ENCODE measurements at places on chromosomes 1 and 21.

DNA sequence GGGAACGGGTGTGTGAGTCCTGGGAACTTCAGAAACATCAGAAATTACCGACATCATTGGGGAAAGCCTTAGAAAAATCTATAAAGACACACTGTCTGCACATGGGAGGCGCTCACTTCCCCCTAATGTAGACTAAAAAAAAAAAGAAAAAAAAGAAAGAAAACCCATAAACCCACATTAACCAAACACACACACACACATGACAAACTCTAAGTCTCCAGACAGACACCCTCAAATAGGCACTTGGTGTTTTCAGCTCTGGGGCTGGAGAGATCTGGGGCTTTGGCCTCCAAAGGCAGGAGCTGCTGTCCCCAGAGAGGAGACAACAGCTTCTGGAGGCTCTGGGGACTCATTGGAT is 13.2 kb upstream of the SDHB start:
- no peak for DNase-seq

- DNase-seq = no peak
These were observed 2.4 kb upstream of the S100A5 start for GRCh38 chr1:153542956-153543711.

DNA sequence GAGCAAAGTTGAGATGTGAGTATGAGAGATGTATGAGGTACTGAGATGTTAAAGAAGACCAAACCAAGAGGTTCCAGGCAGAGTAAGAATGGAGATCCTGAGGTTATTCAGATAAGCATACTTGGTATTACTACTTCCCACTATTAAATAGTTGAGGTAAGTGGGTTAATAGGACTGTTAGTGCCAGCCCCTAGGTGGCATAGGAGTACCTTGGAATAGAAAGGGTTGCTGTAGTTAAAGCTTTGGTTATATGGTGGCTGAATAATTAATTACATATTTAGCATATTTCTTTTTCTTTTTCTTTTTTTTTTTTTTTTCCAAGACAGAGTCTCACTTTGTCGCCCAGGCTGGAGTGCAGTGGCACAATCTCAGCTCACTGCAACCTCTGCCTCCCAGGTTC is 397.9 kb upstream of the TMPRSS15 start:
- no peak for DNase-seq

DNA sequence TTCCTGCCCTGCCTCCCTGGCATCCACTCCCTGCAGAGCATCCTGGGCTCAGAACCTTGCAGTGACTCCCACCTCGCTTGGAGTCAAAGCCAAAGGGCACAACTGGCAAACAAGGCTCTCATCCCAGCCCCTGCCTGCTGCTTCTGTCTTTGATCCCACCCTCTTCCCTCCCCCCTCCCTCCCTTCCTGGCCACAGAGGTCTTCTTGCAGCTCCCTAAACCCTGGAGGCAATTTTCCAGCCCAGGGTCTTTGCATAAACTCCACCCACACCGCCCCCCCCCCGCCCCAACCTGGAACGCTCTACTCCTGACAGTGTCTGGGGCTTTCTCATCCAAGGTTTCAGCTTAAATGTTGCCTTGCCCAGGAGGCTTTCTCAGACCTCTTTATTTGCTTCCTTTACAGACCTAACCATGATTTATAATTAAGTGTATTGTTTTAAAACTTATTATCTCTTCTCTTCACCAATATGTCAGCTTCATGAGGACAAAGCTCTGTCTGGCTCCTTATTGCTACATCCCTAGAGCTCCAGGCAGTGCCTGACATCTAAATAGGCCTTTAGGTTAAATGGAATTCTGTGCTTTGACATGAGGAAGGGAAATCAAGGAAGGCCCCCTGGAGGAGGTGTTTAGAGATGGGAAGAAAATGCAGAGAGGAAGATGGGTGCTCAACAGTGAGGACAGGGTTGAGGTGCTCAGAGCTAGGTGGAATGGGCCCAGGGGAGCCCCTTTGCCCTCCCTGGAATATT is 37.7 kb upstream of the PADI1 start:
- DNase-seq = no peak

GRCh38 chr1:244192325-244192724 is 141.2 kb downstream of the ZBTB18 start:
- DNase-seq = no peak

GRCh38 chr1:51736702-51737101 is 119.8 kb downstream of the OSBPL9 start:
- no peak for DNase-seq

DNA sequence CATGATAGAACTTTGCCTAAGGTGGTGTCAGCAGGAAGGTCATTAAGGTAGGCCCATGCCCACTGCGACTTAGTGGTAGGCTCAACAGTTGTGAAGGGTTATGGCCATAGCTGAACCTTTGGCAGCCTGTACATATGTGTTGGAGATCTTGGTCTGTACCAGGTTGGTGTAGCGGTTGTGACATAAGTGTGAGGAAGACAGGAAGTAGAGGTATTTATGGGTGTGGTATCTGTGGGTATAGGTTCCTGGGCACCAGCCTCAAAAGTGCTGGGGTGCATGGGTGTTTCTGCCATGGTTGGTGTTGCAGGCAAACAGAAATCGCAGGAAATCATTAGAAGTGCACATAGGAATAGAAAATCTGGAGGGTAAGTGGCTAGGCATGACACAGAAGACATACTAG is 18.6 kb upstream of the LRIF1 start:
- DNase-seq = no peak

DNA sequence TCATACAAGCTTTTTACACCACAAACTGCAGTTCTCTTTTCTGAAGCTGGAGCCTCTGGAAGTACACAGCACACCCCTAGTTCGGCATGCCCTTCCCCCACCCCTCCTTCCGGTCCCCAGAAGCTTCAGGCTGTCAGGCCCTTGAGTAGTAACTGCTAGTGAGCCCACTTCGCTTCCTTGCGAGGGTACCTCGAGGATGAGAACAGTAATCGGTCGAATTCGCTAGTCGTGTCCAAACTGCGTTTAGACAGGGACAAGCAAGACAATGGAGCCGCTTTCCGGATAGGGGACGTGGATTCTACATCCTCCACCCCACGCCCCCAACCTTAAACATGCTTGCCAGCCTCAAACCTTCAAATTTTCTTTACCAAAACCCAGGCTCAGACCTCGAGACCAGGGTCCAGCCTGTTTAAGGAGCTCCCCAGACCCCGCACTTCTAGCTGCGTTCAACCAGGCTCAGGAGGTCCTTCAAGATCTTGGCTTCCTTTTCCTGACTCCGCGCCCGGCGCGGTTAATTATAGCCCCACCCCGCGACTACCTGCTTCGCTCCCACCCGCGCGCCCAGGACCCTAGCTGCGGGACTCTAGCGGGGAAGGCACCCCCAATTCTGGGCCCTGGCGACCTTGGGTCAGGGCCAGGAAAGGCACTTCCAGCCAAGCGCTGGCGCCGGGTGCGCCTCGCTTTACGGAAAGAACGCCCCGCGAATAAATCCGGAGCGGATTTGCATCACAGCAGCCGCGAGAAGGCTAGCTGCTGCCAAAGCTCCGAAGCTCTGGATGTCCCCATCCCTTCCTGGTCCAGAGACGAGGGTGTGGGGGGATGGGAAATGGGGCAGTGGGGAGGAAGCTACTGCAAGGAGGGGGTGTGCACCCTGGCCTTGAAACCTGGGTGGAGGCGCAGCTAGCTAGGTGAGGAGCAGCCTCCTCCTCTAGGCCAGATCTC is 8.1 kb upstream of the TSPAN1 start:
- DNase-seq = no peak

- no peak for DNase-seq
These were observed 135.0 kb upstream of the COL6A1 start for GRCh38 chr21:45846373-45847160.

DNA sequence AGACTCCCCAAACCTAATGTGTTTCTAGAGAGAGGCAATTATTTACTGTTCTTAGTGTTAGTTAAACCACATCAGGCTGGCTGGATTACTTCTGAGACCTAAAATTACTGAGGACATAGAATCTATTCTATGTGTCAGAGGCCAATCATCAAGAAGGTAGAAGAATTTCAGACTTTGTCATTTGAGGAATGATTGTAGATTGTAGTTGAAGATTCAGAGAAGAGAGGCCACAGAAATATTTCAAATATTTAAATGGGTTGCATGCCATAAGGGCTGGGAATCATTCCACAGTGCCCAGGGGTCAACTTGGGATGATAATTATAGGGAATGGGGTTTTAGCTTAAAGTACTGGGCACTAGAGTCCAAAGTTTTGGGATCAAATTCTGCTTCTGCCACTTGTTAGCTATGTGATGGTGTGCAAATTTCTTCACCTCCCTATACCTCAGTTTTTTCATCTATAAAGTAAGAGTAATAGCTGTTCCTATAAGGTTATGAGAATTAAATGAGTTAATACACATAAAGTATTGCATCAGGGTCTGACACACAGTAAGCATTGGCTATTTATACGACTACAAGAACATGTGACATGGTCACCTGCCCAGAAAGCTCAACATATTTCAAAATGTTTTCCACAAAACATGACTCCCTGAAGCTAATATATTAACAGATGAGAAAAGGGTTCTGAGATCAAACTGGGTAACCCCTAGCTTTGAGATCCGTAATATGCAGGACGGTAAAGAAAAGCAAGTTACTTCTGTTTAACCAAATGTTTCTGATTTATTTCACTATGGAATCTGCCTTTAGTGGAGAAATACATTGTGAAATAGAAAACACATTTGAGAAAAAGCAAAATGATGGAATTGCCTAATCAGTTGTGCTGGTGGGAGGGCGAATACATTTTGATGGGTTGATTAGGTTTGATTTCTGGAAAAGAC is 69.7 kb upstream of the SPAG17 start:
- no peak for DNase-seq

DNA sequence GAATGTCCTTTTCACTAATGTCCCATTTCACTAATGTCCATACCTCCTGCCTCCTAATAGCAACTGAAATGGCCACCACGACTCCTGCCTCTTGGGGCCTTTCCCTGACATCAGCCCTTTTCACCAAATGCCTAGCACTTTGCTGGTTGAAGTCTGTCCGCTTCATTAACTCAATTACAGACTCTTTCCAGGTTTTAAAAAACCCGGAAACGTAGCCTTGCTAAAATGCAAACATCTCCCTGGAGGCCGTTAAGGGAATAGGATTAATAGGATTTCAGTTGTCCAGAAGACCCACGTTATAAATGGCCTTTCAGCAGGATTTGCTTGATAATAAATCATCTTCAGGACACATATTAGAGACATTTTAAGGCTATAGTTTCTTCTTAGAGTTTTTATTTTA is 25.7 kb upstream of the ERO1B start:
- DNase-seq = no peak

DNA sequence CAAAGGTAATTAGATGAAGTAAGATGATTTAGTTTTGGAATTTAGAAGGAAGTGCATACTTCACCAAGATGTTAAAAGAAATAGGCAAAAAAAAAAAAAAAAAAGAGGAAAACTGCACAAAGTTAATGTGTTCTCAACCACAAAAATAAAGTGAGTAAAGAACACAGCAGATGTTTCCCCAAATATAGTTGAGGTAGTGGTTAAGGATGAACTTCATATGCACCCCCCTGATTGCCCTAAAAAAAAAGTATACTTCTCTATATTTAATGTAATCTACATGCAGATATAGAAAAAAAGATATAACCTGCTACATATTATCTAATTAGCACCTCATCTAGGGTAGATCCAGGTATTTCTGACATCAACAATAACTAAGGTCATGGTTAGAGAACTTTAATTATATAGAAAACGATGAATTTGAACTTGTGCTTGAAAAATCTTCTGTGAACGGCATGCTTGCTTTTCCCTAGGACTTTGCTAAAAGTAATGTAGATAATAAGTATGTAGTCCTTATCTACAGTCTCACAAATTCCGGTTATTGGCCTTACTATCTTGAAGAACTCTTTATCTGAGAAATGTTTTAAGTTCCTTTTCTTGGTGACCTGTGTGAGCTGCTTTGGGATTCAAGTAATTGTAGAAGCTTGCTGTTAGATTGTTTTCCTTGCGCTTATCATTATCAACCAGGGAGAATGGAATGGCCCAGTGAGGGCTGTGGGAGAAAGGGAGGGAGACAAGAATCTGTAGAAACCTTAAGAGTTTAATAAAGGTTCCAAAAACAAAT is 70.1 kb upstream of the LRRC7 start:
- no peak for DNase-seq

DNA sequence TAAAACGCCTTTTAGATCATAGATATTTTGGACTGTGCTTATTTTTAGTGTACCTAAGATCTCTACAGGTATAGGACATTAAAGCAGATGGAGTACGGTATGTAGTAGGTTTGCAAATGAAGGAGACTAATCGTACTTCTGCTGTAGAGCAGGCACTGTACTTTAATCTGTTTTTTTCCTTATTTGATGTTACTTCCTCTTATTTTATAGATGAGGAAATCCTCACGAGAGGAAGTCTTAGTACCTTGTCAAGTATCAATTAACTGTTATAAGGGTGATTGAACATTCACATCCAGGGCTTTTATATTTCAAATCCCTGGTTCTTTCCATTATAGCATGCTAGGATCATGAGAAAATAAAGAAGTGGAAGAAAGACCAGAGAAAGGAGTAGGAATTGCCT is 41.1 kb downstream of the CACHD1 start:
- DNase-seq = no peak

- no peak for DNase-seq
These were observed 337.5 kb downstream of the KCNH1 start for GRCh38 chr1:210796421-210796820.

- no peak for DNase-seq
These were observed 16.3 kb downstream of the OR2B11 start for GRCh38 chr1:247441606-247442005.

DNA sequence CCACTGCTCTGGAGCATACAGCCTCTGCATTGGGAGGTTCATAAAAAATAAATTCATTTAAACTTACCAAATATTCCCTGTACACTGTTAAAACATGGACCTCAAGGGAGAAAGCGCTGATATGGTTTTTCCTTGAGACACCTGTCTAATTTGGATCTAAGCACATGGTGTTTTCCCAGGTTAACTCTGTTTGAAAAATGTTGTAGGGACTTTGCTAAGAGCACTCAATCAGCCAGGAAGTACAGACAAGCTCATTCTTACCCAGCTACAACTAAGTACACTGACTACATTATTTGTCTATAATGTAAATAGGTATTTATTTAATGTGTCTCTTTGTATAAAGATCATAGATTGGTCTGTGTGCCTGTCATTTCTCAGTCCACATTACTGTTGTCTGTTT is 61.8 kb upstream of the BCAR3 start:
- DNase-seq = no peak

Data from GM19239 (cell line).